ENCODE measurements at places on chromosomes 2 and 18.

DNA sequence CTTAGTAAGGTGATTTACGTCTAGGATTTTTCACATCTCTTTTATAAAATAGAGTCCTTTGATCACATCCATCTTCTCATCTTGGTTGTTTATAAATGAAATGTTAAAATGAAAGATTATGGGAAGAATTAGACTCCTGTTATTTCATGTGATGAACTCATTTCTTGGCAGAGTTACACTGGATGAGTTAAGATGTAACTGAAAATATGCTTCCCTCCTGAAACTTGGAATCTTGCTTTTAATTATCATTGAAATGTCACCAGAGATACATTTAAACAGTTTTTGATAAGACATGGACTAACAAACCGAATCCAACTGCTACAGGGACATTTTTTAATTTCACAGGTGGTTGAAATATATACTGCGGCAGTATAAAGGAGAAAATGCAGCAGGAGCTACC, 274.0 kb downstream of the DLGAP1 start:
- no peak for DNase-seq
- H3K4me1 ChIP-seq = no peaks in the 10 kb centered on the region
- no peaks in the 10 kb centered on the region for H3K36me3 ChIP-seq
- H3K4me3 ChIP-seq = no peak overlapping the region
- H3K27ac ChIP-seq = no peak overlapping the region

DNA sequence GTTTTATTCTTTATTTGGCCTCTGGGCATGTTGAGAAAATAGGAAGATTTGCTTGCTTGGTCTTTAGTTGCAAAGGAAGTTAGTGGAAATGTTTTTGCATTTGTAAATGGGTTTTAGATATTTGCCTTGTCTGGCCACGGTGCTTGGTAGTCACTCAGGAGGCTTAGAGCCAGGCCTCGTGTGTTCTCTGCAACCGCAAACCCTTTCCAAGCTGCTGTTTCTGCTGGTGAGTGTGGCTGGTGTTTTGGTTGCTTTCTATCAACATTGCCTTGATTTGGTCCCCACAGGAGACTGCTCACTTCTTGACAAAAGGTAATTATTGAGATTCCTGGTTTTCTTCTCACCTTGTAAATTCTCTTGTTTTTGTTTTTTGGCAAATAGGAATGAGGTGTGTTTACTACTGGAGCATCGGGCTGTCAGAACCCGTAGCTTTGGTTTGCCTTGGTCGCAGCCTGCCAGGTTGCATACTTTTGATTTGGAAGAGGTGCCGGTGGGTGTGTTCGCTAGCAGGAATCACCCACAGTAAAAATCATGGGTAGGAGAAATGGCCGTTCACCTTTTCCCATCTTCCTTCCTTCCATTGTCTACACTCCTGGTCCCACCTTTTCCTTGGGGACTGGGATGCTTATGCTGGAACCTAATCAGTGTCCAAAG, 15.8 kb downstream of the ASAP2 start:
- H3K4me3 ChIP-seq = no peak overlapping the region
- H3K27ac ChIP-seq = no peak overlapping the region
- no peaks in the 10 kb centered on the region for H3K4me1 ChIP-seq
- H3K36me3 ChIP-seq = peaks cover 4% of the 10 kb centered on the region

DNA sequence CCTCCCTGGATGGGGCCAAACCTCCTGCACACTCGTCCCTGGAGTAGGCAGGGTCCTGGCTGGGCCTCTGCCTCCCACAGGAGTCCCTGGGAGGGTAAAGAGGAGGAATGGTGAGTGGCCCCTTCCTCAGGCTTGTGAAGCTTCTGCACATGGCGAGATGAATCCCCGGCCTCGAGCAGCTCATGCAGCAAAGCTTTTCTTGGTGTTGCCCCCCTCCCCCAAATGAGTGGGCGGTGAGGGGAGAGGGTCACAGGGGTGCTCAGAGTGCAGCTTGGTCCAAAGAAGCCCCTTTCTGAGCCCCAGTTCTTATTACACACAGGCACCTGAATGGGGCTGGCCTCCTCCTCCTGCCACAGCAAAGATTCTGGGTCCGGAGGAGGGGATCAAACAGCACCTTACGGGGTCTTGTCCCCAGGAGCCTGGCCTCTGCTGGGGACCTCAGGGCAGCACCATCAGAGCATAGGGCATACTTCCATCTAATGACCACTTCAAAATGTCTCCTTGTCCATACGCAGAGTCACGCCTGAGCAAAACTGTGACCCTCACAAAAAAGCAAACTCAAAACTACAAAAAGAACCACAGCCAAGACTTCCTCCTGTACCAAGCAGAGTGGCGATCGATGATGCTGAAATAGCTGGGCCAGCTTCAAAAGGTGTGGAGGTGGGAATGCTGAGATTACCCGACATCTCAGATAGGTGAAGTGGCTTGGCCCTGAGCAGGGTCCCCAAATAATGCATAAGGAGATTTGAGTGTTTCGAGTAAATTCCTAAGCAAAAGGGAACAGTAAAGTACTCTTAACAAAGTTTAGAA, 148.4 kb upstream of the TWIST2 start:
- no peaks in the 10 kb centered on the region for H3K27me3 ChIP-seq
- H3K4me1 ChIP-seq = peaks cover 24% of the 10 kb centered on the region
- H3K36me3 ChIP-seq = no peaks in the 10 kb centered on the region
- H3K27ac ChIP-seq = peak overlapping the region; percentile 45
- H3K4me3 ChIP-seq = no peak overlapping the region

DNA sequence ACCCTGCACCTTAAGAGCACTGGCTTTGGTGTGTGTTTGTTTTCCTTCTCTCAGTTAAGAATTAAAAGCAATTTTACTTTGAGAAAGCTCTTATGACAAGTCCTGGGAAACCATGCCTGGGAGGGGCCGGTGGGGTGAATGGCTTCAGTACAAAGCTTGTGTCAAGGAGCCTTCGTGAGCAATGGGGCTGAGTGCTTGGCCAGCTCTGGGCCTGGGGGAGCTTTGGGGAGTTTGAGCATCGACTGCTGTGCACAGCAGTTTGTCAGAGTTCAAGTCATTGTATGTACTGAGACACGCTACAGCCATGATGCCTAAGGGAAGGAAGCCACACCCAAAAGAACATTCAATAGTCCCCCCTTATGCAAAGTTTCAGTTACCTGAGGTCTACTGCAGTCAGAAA, 75.8 kb downstream of the ARHGEF4 start:
- no peak overlapping the region for H3K27ac ChIP-seq
- no peaks in the 10 kb centered on the region for H3K4me1 ChIP-seq
- no peaks in the 10 kb centered on the region for H3K36me3 ChIP-seq
- H3K27me3 ChIP-seq = no peaks in the 10 kb centered on the region
- DNase-seq = no peak
- no peak overlapping the region for H3K4me3 ChIP-seq

- H3K36me3 ChIP-seq = no peaks in the 10 kb centered on the region
- peak overlapping the region; percentile 41 for H3K4me3 ChIP-seq
- no peaks in the 10 kb centered on the region for H3K4me1 ChIP-seq
- H3K27ac ChIP-seq = peak overlapping the region; percentile 75
- peaks cover 4% of the 10 kb centered on the region for H3K27me3 ChIP-seq
Observed at GRCh38 chr18:28175930-28176697, 816 bp downstream of the CDH2 start.

DNA sequence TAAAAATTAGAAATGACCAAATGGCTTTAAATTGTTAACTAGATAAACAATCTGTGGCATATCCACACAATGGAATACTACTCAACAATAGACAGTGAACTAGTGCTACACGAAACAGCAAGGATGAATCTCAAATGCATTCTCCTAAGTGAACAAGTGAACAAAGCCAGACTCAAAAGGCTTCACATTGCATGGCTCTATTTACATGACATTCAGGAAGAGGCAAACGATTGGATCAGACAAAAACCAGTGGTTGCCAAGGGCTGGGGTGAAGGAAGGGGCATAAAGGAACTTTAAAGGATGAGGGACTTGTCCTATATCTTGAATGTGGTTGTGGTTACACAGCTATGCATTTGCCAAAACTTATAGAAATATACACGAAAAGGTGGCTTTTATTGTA, 184.3 kb downstream of the RPIA start:
- DNase-seq = no peak
- no peaks in the 10 kb centered on the region for H3K36me3 ChIP-seq
- H3K4me1 ChIP-seq = no peaks in the 10 kb centered on the region
- no peak overlapping the region for H3K4me3 ChIP-seq
- H3K27me3 ChIP-seq = no peaks in the 10 kb centered on the region
- no peak overlapping the region for H3K27ac ChIP-seq

DNA sequence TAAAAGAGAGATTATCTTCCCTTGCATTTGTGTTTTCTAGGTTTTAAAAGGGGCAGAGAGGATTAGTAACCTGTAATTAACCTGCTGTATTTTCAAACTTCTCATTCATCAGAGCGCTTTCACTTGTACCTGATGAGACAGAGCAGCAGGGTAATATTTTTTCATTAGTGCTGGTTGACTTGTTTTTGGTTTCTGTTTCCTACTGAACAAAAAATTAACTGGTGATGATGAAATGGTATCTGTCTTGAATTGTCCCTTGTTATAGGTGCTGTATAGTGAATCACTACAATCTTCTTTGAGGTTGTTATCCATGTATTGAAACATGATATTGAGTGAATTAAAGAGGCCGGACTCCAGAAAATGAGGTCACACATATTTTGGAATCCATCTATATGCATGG, 37.9 kb downstream of the CDH20 start:
- H3K27ac ChIP-seq = no peak overlapping the region
- no peaks in the 10 kb centered on the region for H3K4me1 ChIP-seq
- H3K27me3 ChIP-seq = no peaks in the 10 kb centered on the region
- H3K4me3 ChIP-seq = no peak overlapping the region
- no peak for DNase-seq
- no peaks in the 10 kb centered on the region for H3K36me3 ChIP-seq

DNA sequence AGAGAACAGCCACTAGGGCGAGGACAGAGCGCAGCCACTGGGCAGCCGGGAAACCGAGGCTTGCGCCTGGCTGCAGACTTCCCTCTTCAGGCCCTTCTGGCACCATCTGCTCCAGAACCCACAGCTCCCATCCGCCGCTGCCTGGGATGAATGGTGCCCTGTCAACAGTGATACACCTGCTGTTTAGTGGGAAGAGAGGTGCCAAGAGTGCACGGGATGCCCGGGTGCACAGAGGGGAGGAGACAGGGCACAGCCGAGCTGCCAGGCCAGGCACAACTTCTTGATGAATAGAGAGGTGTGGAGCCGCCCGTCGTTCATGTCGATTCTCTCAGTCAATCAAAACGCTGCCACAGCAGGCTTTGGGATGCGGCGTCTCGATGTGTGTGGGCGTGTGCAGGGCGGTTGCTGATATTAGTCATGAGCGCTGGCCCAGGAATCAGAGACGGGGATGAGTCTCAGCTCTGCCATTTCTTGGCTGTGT, 39.5 kb downstream of the RRM2 start:
- no peaks in the 10 kb centered on the region for H3K4me1 ChIP-seq
- no peaks in the 10 kb centered on the region for H3K27me3 ChIP-seq

- H3K4me3 ChIP-seq = no peak overlapping the region
- peaks cover 24% of the 10 kb centered on the region for H3K4me1 ChIP-seq
- peaks cover 99% of the 10 kb centered on the region for H3K27me3 ChIP-seq
- no peak for DNase-seq
- no peak overlapping the region for H3K27ac ChIP-seq
Observed at GRCh38 chr2:44952806-44953498, 11.4 kb downstream of the SIX3 start.

- DNase-seq = no peak
- no peak overlapping the region for H3K4me3 ChIP-seq
- H3K27ac ChIP-seq = no peak overlapping the region
- peaks cover 96% of the 10 kb centered on the region for H3K27me3 ChIP-seq
- H3K36me3 ChIP-seq = no peaks in the 10 kb centered on the region
Observed at GRCh38 chr2:72917877-72918553, 696 bp downstream of the EMX1 start.

DNA sequence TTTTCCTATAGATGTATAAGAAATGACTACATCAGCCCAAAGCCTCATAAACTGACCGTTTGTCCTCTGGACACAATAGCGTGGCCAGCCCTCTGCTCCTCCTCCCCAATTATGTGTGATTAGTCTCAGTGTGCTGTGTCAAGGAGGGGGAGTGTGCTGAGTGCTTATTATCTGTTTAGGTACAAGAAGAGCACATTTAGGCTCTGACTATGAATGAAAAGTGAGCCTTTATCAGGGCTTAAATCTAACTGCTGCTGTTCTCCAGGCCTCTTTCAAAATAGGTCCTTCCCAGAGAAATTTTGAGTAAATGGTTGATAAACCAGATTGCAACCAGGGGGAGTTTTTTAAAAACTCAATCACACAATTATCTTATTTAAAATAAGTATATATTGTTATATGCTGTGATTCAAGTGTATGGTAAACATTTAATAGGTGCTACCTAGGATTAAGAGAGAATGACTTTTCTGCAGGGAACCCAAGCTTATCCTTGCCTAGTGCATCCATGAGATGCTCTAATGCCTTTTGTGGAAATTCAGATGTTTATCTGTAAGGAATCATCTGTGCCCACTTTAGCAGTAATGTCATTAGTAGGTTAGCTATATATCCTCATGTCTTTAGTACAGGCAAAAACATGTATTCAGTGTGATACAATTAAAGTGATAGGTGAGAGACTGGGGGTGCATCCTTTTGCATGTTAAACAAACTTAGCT, 168.7 kb upstream of the SIX3 start:
- no peak overlapping the region for H3K27ac ChIP-seq
- DNase-seq = no peak
- H3K4me1 ChIP-seq = peaks cover 8% of the 10 kb centered on the region
- no peak overlapping the region for H3K4me3 ChIP-seq
- H3K36me3 ChIP-seq = no peaks in the 10 kb centered on the region

DNA sequence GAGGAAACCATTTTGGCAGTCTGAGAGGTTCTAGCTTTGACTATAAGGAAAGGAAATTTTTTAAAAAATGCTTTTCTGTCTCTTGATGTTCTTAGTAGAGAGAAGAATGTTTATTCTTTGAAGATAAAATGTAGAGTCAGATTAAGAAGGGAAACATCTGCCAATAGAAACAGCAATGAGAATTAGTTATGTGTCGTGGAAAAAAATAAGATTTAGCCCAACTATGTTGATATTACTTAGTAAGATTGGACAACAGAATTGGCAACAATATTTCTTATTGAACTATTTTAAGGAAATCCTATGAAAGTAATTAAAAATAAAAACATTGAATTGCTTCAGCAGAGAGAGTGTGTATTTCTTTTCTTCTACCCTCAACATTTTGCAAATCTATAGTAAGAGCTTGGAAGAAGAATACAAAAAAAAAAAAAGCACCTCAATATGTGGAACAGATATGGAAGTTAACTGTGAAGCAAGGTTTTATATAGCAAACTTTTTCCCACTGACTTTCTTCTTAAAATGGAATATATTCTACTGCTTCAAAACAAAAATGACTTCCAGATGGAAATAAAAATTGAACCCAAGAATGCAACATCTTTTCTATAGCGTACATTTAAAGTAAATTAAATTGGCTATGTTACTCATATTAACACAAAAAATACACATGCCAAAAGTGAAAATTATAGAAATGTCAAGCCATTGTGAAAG, 177.9 kb downstream of the FAM124B start:
- no peak overlapping the region for H3K27ac ChIP-seq
- peaks cover 9% of the 10 kb centered on the region for H3K4me1 ChIP-seq
- H3K27me3 ChIP-seq = no peaks in the 10 kb centered on the region
- H3K4me3 ChIP-seq = no peak overlapping the region
- DNase-seq = no peak

- H3K36me3 ChIP-seq = no peaks in the 10 kb centered on the region
- H3K27me3 ChIP-seq = no peaks in the 10 kb centered on the region
- H3K27ac ChIP-seq = no peak overlapping the region
- no peaks in the 10 kb centered on the region for H3K4me1 ChIP-seq
- DNase-seq = no peak
Observed at GRCh38 chr2:115460008-115460407, 1017.6 kb downstream of the DPP10 start.

Measured in hepatocyte (in vitro differentiated cells).